NCI-H1092 (cell line): ENCODE measurements at places on chromosomes 7 and 10.

GRCh38 chr7:44797329-44798258, 1.1 kb downstream of the PPIA start:
- peak; percentile 73 for DNase-seq

- DNase-seq = no peak
These were observed 44.0 kb downstream of the HIPK2 start for GRCh38 chr7:139733751-139734150.

DNA sequence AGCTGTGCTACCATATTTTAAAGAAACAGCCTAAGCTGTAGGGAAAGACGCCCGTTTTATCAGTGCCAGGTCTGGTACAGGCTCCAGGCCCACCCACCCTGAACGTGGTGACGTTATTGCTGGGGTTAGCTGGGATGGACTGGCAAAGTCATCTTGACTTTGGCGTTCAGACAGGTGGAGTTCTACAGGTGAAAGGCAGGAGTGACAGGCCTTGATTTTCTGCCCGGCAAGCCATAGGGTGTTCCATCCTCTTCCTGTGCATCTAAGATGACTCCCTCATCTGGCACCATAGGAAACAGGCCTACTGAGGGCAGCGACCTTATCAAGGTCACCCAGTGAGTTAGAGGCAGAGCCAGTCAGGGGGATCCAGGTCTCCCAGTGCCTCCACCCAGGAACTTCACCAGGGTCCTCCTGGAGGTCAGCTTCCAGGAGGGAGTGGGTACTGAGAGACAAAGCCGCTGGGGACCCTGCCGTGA, 41.6 kb downstream of the HK1 start:
- DNase-seq = no peak

GRCh38 chr10:97518301-97519043, 19.7 kb downstream of the UBTD1 start:
- no peak for DNase-seq

GRCh38 chr10:62384057-62384446, 9.9 kb downstream of the ZNF365 start:
- no peak for DNase-seq

DNA sequence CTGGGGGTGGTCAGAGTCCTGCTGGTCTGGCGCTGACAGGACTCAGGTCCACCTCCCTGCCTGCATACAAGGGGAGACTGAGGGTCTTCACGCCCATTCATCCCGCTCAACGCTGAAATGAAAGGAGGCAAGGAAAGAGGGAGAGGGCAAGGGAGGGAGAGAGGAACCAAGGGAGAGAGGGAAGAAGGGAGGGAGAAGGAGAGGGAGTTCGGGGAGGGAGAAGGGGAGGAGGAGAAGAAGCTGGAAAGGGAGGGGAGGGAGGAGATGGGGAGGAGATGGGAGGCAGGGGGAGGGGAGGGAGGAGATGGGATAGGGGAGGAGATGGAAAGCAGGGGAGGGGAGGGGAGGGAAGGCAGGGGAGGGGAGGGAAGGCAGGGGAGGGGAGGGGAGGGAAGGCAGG, 69.4 kb upstream of the INPP5A start:
- DNase-seq = no peak

DNA sequence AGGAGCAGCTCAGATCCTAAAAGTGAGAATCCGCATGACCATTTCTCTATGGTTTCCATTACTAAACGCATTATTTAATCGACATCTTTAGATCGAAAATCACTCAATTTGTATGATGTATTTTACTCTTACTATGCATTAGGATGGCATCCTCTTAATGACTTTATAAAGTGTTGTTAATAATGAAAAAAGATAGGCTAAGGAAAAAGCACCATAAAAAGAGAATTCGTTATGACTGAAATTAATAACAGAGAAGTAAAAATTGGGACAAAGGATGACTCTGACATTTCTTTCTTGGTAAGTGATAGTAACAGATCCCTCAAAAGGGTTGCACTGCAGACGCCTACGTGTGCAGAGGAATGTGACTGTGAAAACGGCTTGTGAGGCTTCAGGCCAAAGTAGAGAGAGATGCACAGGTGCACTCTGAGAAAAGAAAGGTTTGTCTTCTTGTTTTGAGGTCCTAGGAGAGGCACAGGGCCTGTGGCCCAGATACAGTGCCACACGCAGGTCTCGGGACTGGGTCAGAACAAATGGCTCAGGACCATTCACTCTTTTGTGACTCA, 23.0 kb upstream of the RBM33 start:
- no peak for DNase-seq

DNA sequence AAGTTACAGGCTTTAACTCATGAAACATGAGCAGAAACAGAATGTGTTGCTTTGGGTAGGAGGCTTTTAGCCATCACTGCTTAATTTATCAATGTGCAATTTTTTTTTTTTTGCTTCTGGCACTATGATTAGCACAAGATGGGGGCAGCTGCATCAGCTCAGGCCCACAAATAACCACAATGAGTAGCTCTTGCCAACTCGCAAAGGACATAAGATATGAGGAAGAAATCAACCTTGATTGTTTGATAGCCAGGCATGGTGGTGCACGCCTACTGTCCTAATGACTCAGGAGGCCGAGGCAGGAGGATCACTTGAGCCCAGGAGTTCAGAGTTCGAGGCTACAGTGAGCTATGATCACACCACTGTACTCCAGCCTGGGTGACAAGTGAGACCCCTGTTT, 12.3 kb downstream of the NOD1 start:
- DNase-seq = no peak

GRCh38 chr7:39753823-39754325, 130.5 kb downstream of the RALA start:
- no peak for DNase-seq

DNA sequence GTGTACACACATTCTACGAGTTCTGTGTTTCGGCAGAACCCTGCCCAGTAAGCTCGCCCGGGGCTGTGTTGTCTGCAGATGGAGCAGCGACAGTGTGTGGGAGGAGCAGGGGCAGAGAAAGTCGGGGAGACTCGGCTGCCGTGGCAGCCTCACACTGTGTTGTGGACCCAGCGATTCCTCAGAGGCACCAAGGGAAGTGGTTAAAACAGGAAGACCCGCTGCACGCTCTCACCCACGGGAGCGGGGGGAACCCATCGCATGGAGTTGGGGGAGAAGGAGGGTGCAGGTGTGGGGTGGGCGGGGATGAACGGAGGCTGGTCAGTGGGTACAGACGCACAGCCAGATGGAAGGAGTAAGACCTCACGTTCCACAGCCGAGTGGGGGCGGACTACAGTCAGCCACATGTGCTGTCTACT, 250.2 kb downstream of the ELFN1 start:
- DNase-seq = no peak

DNA sequence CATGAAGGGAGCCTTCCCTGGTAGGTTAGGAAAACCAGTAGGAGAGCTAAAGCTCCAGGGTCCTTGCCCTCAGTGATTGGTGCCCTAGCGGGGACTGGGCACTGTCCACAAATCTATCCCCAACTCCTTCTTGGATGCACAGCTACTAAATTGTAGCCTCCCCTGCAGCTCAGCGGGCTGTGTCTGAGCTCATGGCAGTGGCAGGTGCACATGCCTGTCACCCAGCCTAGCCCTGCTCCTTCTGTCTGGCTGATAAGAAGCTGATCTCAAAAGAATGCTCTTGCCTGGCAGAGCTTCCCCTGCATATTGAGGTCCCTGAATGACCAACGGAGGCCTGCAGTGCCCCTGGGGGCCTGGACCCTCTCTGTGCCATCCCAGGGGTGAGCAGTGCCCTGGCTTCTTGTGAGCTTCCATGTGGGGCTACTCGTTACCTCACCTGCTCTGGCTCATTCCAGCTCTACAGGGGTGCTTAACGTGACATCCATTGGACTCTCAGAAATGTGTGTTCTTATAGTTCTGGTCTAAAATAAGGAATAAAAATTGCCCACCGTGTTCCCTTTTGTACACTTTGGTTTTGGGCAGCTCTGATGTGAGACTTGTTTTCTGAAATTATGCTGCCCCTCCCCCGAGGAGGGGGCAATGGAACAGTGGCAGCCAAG, 59.8 kb upstream of the ANTXRL start:
- no peak for DNase-seq

DNA sequence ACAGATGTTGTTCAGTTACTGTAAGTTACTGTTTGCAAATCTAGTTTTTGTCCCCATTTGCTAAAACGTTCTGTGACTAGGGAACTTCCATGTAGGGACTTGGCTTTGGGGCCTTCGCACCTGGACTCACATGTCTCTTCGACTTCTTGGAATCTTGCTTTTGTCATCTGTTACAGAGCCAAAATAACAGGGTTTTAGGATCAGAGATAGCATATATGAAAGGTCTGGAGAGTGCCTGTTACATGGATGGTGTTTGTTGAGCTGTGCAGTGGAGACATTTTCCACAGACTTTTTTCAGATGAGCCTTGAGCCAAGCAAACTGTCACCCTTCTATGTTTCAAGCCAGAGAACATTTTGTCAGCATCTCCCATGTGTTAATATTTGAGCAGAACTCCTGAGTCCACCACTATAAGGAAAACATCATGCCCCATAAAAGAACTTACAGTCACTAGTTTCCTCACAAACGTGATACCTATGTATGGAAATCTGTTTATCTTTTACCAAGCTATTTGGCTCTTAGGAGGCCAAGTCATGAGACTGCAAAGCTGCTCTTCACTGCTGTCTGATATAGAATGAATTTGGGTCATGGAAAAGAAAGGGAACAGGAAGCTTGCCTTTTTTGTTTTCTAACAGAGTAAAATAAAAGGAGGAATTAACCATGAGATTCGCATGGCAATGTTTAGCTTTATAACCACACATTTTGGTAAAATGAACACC, 818.6 kb upstream of the IGFBP3 start:
- no peak for DNase-seq

GRCh38 chr10:9024210-9024609, 969.7 kb downstream of the GATA3 start:
- DNase-seq = no peak

GRCh38 chr7:106534271-106534846, 126.6 kb downstream of the CCDC71L start:
- DNase-seq = no peak

DNA sequence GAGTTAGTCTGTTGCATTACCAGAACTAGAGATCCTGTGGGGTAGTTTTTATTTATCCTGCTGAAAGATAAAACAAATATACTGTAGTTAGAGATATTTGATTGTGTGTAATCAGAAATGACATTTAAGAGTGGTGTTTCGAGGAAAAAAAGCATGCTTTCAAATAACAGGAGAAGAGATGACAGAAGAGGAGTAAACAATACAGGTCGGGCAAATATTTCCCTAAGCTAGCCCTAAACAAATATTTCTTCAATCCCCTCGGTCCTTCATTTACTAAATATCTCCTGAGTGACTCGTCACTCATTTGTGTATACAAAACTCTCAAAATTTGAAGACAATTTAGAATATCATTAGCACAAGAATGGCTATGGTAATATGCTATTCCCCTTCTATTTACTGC, 219.7 kb upstream of the FERD3L start:
- DNase-seq = no peak

- no peak for DNase-seq
These were observed 13.5 kb downstream of the ZC3HC1 start for GRCh38 chr7:130037703-130038102.

DNA sequence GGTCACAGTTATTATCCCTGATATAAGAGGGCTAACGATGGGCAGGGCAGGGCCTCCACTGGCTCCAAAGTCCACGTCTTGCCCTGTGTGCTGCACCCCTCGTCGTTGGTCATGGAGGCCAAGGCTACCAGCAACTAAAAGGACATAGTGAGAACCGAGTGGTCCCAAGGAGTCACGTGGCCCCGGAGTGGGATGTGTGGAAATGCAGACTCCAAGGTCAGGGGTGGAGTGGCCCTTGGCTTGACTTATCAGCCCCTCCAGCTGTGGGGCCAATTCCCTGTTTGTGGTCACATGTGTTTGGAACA, 30.7 kb downstream of the BTBD16 start:
- no peak for DNase-seq

- DNase-seq = no peak
These were observed 569.0 kb upstream of the SORCS1 start for GRCh38 chr10:107733328-107734130.

GRCh38 chr7:107934991-107935770, 44.2 kb downstream of the DLD start:
- DNase-seq = no peak

GRCh38 chr7:27962273-27962672, 218.3 kb downstream of the JAZF1 start:
- DNase-seq = no peak

GRCh38 chr10:109343293-109343692, 580.0 kb downstream of the XPNPEP1 start:
- no peak for DNase-seq

- DNase-seq = no peak
These were observed 59.5 kb downstream of the GRB10 start for GRCh38 chr7:50723173-50723572.

GRCh38 chr7:82442492-82443035, 1.0 kb downstream of the CACNA2D1 start:
- DNase-seq = peak; percentile 36

- no peak for DNase-seq
These were observed 56.7 kb upstream of the ELN start for GRCh38 chr7:73971322-73971703.

GRCh38 chr10:98267894-98268693, at the start of gene LOXL4:
Gene LOXL4, minus strand, starts transcription at chr10:98268194. Its CDS starts 5,175 bp downstream, at chr10:98263019.
- DNase-seq = no peak

DNA sequence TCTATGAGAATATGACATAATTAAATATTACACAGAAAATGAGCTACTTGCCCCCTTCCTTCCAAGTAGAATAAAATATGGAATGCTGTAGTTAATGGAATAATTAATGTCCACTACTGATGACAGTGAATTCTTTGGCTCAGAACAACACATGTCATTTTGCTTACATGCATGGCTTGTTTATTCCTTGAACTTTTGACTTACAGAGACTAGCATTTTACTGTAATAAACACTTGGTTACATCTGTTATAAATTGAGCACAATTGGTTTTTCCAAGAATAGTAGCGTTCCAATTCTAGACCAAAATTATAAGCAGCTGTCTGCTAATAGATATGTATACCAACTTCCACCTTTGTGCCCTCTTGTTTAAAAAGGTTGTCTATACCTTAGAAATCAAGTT, 286.7 kb downstream of the OTUD1 start:
- DNase-seq = no peak

DNA sequence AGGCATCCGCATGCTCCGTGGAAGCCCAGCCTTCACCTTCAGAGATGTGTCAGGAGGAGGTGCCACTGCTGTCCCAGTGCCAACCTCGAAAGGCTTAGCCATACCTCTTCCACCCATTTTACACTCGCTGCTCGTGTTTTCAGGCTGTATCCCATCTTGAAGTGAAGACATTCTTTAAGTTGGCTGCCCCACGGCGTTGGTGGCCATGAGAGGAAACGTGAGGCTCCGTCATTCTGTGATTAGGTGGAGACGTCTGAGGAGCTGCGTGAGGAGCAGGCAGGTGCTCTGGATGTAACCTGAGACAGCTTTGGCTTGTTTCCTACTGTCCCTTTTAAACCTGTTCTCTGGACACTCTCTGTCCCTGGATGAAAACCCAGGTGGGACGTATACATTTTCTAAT, 159.9 kb upstream of the RNF32 start:
- no peak for DNase-seq
